ENCODE measurements at places on chromosomes 4 and X.

DNA sequence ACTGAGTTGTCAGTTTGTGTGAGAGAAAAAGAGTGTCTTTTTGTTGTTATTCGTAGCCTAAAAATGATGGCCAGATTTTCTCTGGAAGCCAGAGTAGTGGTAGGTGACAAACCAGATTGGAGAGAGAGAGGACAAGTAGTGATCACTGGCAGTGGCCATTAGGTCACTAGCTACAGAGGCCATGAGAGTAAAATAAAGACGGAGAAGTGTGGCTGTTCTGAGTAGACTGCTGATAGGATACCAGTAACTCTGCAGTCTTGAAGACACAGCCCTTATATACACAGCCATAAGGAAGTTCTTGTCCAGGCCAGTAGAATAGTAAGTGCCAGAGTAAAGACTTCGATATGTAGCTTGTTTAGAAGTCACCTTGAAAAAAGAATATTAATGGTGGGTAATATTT lies 7.7 kb downstream of the SLC30A9 start:
- DNase-seq = no peak

DNA sequence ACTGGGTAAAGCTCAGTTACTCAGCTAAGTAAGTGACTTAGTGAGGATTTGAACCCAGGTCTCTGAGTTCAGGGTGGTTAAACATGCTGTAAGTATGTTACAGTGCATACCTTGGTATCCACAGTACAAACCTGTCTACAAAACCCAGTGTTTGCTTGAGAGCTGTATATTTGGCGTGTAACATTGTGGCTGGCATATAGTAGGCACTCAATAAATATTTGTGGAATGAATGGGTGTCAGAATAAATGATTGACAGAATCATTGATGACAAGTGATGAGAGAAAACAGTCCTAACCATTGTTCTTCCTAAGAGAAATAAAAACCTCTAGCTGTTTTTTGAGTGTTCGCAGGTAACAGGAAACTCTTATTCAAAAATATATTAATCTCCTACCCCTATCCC lies 79.7 kb upstream of the BCOR start:
- no peak for DNase-seq

DNA sequence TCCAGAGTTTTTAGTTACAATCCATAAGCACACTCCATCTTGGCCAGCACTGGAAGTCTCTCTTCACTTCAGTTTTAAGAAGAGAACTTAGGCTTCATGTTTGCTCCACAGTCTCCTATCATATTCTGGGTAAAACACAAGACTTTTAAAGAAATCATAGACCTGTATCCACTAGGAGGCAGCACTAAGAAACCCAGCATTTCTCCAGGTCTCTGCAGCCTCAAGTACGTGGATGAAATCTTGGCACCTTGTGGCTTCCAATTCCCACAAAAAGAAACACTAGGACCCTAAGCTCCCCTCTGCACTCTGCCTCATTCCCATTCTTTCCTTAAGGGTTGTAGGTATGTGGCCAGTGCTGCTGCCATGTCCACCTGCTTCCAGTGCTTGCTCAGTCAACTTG lies 367.3 kb upstream of the CASK start:
- no peak for DNase-seq

- no peak for DNase-seq
Observed at GRCh38 chrX:23515028-23515427, 152.3 kb upstream of the PRDX4 start.

DNA sequence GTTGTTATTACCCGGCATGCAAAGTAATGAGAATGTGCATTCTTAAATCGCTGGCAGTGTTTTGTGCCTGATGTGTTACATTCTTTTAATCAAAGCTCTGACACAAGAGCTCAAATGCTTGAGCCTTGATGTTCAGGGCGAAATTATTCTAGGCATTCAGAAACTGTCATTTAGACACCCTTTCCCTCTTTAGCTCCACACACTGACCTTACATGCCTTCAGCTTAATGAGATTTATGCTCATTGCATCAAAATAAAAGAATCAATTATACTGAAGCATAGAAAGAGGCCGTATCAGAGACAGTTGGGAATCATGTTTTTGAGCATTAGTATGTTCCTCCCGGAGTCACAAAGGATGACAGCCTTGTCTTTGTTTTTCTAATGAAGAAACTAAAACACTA lies 56.7 kb downstream of the FAM114A1 start:
- DNase-seq = no peak

DNA sequence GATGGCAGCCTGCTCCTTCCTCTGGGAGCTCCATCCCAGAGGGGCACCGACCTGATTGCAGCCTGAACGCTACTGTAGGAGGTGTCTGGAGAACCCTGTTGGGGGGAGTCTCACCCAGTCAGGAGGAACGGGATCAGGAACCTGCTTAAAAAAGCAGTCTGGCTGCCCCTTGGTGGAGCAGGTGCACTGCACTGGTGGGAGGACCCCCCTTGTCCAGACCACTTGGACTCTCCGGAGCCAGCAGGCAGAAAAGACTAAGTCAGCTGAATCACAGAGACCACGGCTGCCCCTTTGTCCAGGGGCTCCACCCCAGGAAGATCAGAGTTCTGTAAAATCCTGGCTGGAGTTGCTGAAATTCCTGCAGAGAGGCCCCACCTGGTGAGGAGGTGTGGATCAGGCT lies 67.3 kb upstream of the MAGEB18 start:
- DNase-seq = no peak

DNA sequence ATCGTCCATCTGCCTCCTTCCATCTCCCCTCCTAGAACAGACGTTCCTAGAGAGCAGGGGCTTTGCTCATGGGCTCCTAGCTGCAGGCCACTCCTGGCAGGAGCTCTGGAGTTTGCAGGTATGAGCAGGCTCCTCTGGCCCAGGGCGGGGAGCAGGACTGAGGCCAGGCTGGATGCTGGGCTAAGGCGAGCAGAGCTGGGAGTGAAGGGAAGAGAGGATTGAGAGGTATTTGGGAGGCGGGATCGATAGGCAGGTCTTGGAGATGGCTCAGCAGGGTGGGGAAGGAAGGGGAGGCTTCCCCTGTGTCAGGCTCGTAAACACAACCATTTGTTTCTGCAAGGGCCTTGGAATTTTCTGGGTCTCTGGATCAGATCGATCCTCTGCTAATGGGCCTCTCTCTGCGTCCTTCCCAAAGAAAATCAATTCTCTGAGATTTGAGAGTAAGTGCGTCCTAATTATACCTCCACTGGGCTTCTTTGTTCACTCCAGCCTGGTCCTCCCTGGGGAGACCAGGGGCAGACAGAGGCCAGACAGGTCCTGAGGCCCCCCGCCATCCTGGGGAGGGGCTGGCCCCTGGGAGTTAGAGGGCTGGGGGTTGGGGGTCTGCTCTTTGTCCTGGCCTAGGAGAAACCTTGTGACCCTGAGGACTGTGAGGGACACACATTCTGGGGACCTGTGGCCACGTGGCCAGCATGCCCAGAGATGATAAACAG lies 94.8 kb upstream of the PSAPL1 start:
- no peak for DNase-seq

GRCh38 chrX:155662282-155662681 lies 49.5 kb upstream of the TMLHE start:
- DNase-seq = no peak

DNA sequence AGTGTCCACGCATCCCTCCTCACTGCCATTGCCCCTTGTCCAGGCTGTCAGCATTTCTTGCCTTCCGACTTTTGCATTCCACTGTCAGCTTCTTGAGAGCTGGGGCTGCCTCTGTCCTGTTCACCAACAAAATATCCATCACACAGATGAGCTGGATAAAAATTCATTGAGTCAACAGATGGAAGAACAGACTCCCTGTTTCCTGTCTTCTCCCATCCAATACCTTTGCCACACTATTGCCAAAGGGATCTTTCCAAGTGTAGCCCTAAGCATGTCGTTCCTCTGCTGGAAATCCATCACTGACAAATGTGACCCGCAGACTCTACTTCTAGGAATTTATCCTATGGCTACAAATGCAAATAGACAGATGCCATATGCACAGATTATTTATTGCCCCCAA lies 78.0 kb upstream of the PJA1 start:
- DNase-seq = no peak

GRCh38 chrX:70970482-70970995 lies 39.6 kb upstream of the SLC7A3 start:
- no peak for DNase-seq

DNA sequence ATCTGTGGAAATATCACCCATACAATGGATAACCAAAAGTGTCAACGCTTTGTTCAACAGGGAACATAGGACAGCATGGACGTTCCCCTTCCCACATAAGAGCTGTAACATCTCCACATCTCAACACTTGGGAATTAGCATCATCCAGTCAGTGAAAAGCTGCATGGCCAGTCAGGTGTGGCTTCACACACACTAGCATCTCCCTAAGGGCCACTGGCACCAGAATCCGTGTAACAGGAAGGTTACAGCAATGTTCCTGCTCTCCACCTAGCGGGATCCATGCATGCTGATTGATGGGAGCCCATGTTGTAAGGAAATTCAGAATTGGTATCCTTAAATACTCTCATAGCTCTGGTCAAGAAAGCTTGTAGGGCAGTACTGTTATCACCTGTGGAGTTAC lies 78.8 kb downstream of the EVC2 start:
- no peak for DNase-seq

- peak; percentile 26 for DNase-seq
Observed at GRCh38 chrX:65668377-65669310, 1.2 kb downstream of the MSN start.

DNA sequence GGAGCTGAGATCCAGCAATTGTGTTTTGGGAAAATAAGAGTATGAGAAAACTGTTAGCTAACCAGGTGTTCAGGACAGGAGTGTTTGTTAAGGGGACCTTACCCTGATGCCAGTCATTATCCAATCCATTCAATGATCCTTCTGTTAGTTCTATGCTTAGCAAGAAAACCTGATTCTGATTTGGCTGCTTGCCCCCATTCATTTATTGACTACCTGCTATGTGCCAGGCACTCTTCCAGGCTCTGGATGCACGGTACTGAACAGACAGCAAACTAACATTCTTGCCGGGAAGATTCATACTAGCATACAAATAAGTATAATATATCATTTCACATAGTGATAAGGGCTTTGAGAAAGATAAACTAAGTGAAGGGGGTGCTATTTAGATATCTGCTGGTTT lies 1.0 kb upstream of the MECP2 start:
- no peak for DNase-seq

DNA sequence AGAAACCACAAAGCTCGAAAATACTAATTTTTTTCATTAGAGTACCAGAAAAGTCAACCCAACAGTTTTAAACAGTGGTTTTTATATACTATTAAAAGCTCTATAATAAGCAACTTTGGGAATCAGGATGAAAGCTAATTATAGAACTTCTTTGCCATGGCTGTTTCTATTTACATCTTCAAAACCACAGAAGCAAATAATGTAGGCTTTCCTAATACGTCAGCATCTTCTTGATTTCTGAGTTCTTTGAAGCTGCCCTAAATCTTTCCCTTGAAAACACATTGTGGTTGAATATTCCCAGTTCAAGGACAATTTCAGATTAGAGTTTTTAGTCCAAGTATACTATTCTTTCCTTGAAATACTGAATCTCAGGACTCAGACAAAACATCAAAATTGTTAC lies 460.2 kb upstream of the FAT1 start:
- no peak for DNase-seq

DNA sequence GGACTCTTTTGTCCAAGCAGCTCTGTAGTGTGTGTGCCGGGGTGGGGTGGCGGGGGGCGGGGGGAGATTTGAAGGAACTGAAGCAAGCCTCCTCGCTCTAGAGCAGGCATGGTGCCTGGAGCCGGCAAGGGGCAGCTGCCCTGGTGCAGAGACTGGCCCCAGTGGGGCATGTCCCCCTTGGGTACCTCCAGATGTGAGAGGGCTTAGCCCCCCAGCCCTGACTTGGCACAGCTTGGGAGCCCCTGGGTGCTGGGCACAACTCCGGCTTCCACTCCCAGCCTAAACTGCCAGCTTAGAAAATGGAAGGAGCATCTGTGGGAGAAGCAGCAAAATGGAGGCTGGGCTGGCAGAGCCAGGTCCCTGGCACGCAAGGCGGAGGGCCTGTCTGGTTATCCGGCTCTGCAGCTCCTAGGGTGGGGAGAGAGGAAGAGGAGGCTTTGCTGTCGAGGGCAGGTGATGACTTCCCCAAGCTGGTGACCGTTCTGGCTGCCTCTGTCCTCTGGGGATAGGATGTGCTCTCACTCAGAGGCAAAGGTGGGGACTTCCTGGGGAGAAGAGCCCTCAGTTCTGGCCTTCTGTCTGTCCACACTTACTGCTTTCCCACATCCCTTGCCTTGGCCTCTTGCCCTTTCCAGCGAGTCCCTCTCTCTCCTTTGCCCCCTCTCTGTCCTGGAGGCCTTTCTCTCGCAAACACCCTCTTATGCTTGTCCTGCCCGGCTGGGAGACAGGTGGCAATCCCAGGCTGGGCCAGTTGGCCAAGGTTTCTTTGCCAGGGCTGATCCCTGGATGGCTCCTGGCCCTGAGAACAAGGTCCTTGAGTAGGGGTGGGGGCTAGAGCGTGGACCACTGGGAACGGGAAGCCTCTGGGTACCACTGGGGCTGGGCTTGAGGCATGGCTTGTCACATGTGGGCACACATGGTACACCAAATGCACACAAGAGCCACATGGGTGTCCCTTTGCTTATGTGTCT lies 2.0 kb downstream of the DLG3 start:
- no peak for DNase-seq

DNA sequence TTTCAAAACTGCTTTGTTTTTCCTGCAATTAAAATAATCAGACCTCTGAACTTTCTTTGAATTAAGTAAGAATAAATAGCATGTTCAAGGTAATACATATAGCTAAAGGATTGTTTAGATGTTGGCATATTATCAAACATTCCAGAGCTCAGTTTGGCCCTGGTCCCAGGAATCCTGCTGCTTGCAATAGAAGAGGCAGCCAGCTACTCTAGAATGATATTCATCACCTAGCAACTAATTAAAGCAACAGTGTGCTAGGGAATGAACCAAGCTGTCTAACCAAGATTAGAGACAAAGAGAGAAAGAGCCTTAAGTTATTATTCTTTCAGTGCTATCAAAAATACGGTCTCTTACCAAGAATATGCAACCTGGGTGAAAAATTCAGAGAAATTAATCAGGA lies 460.9 kb downstream of the GABRG1 start:
- no peak for DNase-seq

DNA sequence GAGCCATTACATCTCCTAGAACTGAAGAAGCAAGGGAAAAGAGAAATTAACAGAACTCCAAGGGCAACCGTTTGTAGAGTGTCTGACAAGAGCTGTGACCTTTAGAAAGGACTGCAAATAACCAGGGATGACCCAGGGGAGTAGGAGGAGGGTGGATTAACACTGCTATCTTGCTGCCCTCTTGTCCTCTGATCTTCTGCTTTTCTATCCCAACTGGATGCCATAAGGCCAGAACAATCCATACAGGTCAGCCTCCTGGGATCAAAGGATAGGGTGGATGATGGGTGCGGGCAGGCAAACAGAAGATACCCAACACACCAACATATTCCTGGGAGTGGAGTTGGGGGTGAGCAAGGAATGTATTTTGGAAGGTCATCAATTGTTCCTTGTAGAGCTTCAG lies 19.8 kb upstream of the PDE5A start:
- DNase-seq = no peak

DNA sequence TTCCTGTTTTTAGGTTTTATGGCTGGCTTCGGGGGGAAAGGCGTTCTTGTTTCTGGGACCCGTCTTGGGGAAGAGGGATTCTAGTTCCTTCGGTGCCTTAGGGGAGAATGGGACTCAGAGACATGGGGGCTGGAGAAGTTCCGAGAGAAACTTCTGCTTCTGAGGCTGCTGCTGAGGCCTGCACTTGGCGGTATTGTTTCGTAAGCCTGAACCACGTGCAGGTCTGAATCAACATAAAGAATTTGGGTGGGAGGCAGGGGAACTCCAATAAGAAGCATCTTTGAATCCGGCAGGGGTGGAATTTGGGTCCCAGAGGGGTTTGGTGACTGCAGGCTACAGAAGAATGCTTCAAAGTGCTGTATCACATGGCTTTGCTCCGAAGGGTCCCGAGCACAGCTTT lies 15.1 kb downstream of the XG start:
- DNase-seq = no peak

Data from stimulated activated CD8-positive, alpha-beta memory T cell treated with anti-CD3 and anti-CD28 coated beads, Interleukin-4, amount 100 ng/mL, for 1 hour (primary cell).